ENCODE measurements at places on chromosomes 3 and 15. TPM values are rescaled to one million over a fixed set of nuclear protein-coding genes. Genes with fewer than 3 reads are reported as not detected.

GATM gene
- total RNA-seq, result 24.5 TPM

GOLGA8T gene
- total RNA-seq, result not detected

AP3B2 gene
- total RNA-seq, result 1.7 TPM

TICRR gene
- under 0.01 TPM for total RNA-seq

NMNAT3 gene
- total RNA-seq, result 10.8 TPM

RUVBL1 gene
- 24.9 TPM for total RNA-seq

IQCF5 gene
- not detected for total RNA-seq

FES gene
- total RNA-seq, result 26.1 TPM

IMPG2 gene
- 0.78 TPM for total RNA-seq

ARGFX gene
- total RNA-seq, result not detected

- no peak for DNase-seq
Observed at GRCh38 chr15:47258521-47258920, 458.8 kb upstream of the SEMA6D start.

- DNase-seq, result no peak
Observed at GRCh38 chr15:98903377-98904018, 104.1 kb downstream of the PGPEP1L start.

- DNase-seq, result no peak
Observed at GRCh38 chr15:78079298-78080087, 2.0 kb upstream of the TBC1D2B start.

DNA sequence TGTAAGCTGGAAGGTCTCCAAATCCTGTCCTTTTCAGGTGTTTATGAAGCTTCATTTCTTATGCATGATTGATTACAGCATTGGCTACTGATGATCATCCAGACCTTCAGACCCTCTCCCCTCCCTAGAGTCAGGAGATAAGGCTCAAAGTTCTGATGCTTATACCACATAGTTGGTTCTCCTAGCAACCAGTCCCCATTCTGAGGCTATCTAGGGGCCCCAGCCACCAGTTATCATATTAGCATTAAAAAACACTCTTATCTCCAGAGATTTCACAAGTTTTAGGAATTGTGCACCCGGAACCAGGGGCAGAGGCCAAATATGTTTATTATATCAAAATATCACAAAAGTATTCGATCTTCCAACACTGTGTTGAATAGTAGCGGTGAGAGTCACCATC lies 953.1 kb downstream of the FHIT start:
- DNase-seq, result no peak

DNA sequence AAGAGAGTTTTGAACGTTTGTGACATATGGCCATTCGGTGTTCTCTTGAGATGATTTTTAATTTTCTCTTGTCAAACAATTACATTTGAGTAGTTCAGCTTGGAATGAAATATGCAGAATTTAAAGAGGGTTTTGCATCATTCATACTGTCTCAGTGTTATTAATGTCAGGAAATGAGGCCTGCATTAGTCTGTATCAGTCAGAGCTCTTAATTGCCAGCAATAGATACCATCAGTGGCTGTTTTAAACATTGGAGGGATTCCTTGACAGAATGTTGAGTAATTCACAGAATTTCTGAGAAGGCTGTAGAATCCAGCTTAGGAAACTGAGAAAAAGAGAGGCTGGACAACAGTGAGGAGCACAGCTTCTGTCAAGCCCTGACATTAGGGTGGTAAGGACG lies 722.0 kb downstream of the NR2F2 start:
- DNase-seq, result no peak

GRCh38 chr3:57268416-57268815 lies 24.1 kb downstream of the ASB14 start:
- no peak for DNase-seq

DNA sequence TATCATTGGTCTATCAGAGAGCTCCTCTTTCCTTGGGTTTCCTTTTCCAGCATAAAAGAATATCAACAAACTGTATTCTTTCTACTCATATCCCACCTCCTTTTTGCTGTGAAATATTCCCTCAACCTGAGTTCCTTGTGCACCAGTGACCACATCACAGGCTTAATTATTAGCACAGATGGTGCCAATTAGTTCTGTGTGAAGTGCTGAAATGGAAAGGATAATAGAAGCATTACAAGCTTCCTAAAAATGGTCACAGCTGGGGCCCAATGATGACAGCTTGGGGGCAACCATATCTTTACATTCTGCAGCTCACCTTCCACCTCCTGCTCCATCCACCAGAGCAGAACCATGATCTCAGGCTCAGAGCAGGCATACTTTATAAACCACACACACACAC lies 84.6 kb downstream of the ANO10 start:
- DNase-seq, result no peak

- DNase-seq, result peak; percentile 96
Observed at GRCh38 chr15:45634432-45635190, at the start of gene SQOR. Gene SQOR, plus strand, starts transcription at chr15:45635029. Its CDS starts 23,895 bp downstream, at chr15:45658924.

DNA sequence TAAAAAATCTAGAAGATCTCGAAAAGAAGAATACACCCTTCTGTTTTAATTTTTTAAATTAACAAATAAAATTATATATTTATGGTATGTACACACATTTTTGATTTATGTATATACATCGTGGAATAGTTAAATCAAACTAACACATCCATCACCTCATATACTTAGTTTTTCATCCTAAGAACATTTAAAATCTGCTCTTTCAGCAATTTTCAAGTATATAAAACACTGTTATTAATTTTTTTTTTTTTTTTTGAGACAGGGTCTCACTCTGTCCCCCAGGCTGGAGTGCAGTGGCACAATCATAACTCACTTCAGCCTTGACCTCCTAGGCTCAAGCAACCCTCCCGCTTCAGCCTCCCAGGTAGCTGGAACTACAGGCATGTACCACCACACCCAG lies 32.8 kb upstream of the ACAP2 start:
- DNase-seq, result peak; percentile 37

DNA sequence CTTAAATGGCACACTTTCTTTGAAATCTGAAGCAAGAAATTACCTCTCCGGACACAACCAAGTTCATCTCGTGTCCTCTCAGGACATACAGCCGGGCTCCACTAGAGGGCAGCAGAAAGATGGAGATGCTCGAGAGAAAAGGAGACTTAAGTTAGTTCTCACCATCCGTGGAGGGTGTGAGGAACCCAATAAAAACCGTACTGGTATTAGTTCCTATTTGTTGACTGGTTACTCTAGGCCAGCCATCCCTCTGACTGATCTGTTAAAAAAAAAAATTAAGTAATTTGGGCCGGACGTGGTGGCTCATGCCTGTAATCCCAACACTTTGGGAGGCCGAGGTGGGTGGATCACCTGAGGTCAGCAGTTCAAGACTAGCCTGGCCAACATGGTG lies 7.9 kb upstream of the CYP11A1 start:
- DNase-seq, result peak; percentile 96

GRCh38 chr15:98794748-98795147 lies 146.4 kb downstream of the IGF1R start:
- no peak for DNase-seq

DNA sequence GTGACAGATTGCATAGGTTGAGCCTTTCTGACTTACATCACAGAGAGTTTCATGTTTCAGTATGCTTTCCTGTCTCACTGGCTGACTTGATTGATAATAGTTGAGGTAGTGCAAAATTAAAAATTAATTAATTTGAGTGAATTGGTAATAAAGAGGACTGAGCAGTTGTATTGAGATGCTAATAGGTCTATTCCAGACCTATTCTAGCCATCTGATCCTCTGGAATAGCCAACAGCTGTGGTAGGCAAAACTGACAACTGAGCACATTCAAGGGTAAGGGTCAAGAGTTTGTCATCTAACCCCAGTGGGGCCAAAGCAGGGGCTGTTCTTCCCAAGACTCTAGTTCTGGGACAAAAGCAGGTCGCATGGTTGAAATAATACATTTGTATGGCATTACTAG lies 132.4 kb downstream of the EPHA3 start:
- no peak for DNase-seq

- no peak for DNase-seq
Observed at GRCh38 chr15:67145710-67146109, 80.3 kb downstream of the SMAD3 start.

GRCh38 chr3:127073941-127074820 lies 91.3 kb downstream of the PLXNA1 start:
- no peak for DNase-seq

Data from esophagus muscularis mucosa (tissue), 4 donors.